CD4-positive, alpha-beta T cell treated with Interferon gamma for 1 hour (primary cell): ENCODE measurements at places on chromosomes 4 and X.

- no peak for DNase-seq
Measured at GRCh38 chr4:48346594-48346993, 5.3 kb downstream of the SLAIN2 start.

GRCh38 chr4:121898150-121898549 lies 27.9 kb upstream of the BBS7 start:
- DNase-seq = no peak

DNA sequence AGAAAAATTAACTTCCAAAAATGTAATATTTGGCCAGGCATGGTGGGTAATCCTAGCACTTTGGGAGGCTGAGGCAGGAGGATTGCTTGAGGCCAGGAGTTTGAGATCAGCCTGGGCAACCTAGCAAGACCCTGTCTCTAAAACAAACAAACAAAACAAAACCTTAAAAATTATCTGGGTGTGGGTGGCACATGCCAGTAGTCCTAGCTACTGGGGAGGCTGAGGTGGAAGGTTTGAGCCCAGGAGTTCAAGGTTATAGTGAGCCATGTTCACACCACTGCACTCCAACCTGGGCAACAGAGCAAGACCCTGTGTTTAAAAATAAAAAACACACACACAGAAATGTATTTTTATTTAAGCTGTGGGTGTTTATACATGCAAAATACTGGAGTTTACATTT lies 12.0 kb downstream of the FAM120C start:
- DNase-seq = no peak

DNA sequence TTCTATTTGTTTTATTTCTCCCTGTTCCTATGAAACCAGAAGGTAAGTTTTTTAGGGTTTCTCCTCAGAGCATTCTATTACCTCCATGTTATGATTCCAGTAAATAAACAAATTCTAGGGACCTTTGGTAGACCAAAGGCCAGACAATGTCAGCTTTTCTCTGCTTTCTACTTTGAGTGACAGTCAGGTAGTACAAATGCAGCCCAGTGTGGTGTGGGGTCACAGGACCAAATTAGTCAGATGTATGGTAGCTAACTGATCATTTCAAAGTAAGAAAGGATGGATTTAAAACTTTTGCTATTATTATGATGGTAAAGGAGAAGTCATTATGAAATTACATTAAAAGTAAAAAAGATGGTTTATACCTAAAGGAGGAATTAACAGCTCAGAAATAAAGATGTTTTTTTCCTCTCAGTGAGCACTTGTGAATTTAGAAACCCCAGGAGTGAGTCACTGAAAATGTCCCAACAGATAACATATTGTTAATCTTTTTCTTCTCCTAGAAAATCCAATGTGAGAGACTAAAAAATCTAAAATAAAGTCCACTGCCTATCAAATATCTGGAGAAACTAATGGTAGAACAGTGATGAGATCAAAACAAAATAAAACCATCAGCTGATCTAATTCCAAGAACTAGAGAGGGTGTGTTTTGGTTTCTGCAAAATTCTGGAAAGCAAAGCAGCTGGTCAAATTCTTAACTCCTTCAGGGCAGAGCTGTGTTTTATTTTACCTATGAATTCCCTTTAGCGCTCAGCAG lies 16.6 kb upstream of the KLHL2 start:
- DNase-seq = no peak

GRCh38 chrX:68896581-68896980 lies 67.8 kb downstream of the EFNB1 start:
- DNase-seq = no peak
